ENCODE measurements at places on chromosomes 4 and X.

DNA sequence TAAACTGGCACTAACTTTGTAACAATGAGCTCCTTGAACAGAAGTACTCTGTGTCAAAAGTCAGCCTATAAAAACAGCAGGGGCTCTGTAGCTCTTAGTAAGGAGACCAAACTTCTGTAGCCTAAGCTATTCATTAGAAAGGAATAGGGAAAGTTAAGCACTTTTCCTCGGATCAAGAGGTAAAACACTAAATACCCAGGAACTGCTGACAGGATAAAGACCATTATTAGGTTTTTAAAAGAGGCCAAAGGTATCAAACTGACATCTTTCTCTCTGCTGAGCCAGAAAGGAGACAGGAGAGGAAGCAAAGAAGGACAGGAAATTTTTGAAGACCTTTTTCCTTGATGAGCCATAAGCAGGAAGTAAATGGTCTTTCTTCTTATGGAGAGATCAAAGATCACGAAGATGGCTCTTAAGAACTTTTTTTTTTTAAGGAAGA is 31.9 kb downstream of the ANAPC10 start:
- no peak for DNase-seq

DNA sequence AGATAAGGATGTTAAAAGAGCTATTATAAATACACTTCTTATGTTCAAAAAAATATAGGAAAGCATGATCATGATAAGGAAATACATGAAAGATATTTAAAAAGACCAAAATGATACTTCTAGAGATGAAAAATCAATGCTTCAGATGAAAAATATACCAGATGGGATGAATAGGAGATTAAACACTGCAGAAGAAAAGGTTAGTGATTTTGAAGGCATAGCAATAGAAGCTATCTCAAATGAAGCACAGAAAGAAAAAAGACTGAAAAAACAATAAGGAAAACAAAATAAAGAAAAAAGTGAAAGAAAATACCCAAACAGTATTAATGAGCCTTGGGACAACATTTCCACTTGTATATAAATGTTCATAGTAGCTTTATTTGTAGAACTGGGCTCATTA is 80.7 kb upstream of the LEF1 start:
- DNase-seq: no peak

- DNase-seq: no peak
Observed at GRCh38 chrX:8632924-8633323, 99.0 kb downstream of the ANOS1 start.

- DNase-seq: no peak
Observed at GRCh38 chr4:40118861-40119260, 62.2 kb downstream of the N4BP2 start.

GRCh38 chr4:101593666-101594065 is 196.9 kb upstream of the BANK1 start:
- DNase-seq: no peak

DNA sequence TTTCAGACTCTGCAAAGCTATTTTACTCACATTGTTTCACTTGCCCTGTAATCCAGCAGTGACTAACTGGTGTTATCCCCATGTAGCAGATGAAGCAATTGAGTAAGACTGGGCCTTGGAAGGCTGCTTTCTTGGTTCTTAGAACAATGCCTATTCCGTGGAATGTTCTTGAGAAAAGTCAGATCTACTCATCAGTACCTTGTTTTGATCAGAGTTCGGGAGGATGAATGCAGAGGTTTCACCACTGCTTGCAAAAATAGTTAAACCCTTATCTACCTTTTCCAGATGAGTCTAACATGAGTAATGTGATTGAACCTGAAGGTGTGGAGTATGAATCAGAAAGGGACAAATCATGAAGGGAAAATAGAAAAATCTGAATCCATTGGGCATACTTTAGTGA is 1.8 kb downstream of the MAOB start:
- no peak for DNase-seq

DNA sequence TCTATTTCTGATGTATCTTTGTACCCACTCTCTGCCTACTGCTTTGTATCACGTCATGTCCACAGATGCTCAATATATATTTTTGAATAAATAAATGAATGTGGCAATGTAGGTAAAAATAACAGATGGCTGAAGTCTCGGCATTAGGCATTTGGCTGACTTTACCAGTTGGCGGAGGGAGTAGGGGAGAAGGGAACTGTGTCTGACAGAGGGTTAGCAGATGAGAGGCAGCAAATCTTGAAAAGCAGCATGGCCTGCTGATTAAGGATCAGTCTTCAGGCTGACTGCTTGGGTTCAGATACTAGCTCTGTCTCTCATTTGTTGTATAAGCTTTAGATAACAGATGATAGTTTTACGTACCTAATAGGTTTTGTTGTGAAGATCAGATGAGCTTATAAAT is 31.9 kb upstream of the RASGEF1B start:
- DNase-seq: no peak

DNA sequence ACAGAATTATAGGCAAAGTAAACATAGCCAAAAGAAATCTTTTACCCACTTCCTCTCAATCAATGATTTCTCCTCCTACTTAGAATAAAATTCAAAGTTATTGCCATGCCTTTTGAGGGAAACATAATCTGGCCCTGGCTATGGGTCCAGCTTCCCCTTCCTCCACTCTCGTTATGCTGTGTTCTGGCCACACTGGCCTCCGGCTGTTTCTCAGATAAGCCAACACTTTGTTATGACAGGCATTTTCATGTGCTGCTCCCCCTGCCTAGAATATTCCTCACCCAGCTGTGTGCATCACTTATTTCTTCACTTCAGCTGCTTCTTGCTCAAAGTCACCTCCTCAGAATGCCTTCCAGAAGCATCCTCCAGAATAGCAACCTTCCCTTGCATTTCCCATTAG is 386.6 kb upstream of the AADAT start:
- no peak for DNase-seq

- DNase-seq: peak; percentile 91
Observed at GRCh38 chrX:131816551-131817136, 206.5 kb upstream of the STK26 start.

- DNase-seq: peak; percentile 67
Observed at GRCh38 chr4:37891260-37892159, 626 bp downstream of the TBC1D1 start.

DNA sequence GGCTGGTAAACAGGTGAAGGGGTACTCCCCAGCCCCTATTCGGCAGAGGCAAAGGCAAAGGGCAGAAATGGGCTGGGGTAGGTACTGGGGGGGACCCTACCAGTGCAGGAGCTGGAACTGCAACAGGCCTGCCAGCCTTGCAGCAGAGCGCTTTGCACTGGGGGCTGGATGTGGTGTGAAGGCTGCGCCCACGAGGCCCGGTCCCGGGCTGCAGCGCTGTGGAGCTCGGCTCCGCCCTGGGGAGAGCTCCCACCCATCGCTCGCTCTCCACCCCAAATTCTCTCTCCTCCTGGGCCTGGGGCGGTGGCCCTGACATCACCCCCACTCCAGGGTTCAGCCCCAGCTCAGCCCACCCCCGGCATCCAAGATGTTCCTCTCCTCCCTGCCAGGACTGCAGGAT is 24.2 kb downstream of the IQSEC2 start:
- DNase-seq: no peak

- no peak for DNase-seq
Observed at GRCh38 chr4:161121451-161121850, 1042.3 kb downstream of the FSTL5 start.

GRCh38 chrX:77422891-77423648 is 24.1 kb upstream of the FGF16 start:
- DNase-seq: no peak

- no peak for DNase-seq
Observed at GRCh38 chr4:167177925-167178324, 56.4 kb downstream of the SPOCK3 start.

DNA sequence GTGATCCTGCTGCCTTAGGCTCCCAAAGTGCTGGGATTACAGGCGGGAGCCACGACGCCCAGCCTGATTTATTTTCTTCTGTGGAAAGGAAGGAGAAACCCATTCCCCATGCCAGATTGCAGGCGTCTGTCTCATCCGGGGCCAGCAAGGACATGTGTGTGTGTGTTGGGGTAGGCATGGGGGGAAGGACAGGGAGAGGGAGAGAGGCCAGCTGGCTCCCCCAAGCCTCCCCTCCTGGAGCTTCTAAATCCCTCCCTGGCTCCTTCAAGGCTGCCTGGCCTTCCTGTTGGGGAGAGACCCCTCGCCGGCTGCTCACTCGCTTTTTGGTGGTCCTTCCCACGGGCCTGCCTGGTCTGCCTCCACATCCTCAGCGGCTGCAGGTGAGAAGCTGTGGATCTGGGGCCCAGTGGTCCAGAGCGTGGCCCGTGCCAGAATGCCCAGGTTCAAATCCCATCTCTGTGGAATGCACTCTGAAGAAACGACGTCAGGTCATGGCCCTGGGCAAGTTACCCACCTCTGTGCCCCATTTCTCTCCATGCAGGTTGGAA is 1.3 kb upstream of the PLXNB3 start:
- no peak for DNase-seq

DNA sequence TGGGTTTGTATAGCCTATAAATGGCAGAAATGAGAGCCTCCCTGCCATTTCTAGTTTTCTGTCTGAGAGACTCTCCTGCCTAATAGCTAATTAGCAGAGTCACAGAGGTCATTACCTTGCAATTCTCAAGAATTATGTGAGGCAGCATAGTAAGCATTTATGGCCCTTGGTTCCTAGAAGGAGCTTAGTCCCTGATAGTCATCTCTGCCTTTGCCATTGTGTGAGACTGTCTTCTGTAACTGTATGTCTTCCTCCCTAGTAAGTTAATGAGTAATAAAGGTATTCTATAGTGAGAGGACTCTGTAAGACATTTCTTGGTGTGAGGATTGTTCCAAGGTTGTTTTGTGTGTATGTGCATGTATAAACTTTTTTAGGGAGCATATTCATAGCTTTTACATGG is 108.7 kb downstream of the AR start:
- DNase-seq: no peak

GRCh38 chrX:104427073-104427472 is 138.9 kb upstream of the IL1RAPL2 start:
- no peak for DNase-seq

DNA sequence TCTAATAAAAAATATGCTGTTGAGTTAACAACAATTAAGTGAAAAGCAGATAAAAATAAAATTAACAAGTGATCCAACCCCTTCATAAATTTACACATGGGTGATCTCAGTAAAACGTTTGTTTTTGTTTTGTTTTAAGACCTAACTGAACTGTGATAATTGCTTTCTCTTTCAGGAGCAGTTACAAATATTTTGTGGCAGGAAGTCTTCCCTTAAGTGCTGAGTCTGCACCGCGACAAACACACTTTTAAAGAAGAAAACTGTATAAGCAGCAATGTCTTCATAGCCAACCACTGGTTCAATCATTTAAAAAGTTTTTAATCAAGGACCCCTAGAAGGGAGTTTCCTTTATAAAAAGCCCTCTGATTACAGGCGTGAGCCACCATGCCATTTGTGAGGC is 53.7 kb upstream of the NFKB1 start:
- no peak for DNase-seq

DNA sequence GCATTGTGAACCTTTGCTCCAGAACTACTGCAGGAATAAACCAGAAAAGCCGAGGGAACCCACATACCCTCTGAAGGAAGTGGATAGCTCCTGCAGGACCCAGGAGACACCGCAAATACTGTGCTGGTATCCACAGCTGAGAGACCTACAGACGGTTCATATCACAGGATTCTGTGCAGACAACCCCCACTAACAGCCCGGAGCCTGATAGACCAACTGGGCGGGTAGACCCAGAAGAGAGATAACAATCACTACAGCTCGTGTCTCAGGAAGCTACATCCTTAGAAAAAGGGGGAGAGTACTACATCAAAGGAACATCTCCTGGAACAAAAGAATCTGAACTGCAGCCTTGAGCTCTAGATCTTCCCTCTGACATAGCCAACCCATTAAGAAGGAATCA is 150.8 kb downstream of the FRAS1 start:
- no peak for DNase-seq

DNA sequence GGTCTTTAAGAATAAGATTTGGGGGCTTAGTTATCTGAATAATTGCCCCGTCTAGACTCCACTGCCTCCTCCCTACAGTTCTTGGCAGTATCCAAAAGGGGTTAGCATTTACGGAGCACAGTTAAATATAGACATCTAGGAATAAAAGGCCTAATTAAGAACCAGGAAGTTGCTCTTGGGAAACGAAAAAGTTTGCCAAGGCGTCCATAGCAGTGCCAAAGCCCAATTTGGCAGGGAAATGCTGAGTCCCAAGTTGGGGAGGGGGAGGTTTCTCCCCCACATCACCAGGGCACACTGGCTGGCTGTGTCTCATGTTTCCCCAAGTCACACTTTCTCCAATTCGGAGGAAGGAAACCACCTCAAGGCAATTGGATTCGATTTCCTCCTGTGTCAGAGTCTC is 338.7 kb downstream of the FBXW7 start:
- no peak for DNase-seq

DNA sequence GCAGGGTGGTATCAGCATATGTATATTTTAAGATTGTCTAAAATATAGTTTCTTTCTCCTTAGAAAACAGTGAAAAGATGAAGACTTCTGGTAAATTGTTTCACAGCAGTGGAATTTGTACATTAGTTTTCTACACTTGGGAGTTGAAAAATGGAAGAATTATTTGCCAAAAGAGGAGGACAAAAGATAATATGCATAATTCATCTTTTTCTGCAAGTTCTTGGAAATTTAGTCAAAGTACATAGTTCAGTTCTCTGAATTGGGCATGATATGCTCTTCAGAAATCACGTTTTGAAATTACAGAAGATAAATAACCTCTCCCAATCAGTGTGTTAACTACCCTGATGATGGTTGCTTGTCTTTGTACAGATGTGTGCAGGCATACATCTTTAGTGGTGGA is 47.0 kb downstream of the RBPJ start:
- no peak for DNase-seq

GRCh38 chr4:170229006-170229405 is 139.2 kb upstream of the AADAT start:
- DNase-seq: no peak

DNA sequence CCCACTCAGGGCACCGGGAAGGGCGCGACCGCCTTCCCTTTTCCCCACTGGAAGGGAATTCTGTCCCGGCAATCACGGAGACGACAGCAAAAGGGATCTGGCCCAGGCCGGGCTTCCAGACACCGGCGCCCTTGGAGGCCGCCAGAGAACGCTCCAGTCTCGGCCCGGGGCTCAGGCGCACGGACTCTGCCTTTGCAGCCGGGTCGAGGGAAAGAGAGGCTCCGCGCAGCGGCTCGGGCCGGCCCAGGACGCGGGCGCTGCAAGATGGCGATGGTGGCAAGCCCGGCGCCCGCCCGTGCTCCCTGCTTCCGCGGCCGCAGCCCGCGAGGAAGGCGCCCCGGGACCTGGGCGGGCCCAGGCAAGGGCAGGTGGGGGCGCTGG is 1.1 kb downstream of the CTBP1 start:
- no peak for DNase-seq

GRCh38 chr4:172152284-172152683 is 339.1 kb downstream of the GALNTL6 start:
- no peak for DNase-seq

DNA sequence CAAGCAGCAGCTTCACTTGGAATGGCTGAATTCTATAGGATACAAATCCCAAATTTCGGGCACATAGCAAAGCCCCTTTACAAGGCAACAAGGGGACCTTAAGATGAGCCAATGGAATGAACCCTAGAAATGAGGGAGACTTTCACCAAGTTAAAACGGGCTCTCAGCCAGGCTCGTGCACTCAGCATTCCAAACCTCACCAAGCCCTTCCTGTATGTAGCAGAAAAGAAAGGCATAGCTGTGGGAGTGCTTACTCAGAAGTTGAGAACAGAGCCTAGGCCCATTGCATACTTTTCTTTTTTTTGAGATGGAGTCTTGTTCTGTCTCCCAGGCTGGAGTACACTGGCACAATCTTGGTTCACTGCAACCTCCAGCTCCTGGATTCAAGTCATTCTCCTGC is 10.8 kb upstream of the HERC5 start:
- DNase-seq: no peak

GRCh38 chr4:73673286-73673685 is 53.0 kb upstream of the RASSF6 start:
- no peak for DNase-seq

- no peak for DNase-seq
Observed at GRCh38 chrX:68045008-68045577, 388.2 kb downstream of the OPHN1 start.

All from CD4-positive, alpha-beta T cell treated with Interferon alpha-2 for 1 hour (primary cell).